ENCODE measurements at places on chromosomes 5 and 9.

GRCh38 chr9:75775166-75775565, 115.3 kb upstream of the PCSK5 start:
- DNase-seq: no peak

GRCh38 chr5:569358-569867, 42.7 kb upstream of the CEP72 start:
- DNase-seq: no peak

GRCh38 chr5:101783241-101784013, 512.7 kb downstream of the SLCO4C1 start:
- no peak for DNase-seq

DNA sequence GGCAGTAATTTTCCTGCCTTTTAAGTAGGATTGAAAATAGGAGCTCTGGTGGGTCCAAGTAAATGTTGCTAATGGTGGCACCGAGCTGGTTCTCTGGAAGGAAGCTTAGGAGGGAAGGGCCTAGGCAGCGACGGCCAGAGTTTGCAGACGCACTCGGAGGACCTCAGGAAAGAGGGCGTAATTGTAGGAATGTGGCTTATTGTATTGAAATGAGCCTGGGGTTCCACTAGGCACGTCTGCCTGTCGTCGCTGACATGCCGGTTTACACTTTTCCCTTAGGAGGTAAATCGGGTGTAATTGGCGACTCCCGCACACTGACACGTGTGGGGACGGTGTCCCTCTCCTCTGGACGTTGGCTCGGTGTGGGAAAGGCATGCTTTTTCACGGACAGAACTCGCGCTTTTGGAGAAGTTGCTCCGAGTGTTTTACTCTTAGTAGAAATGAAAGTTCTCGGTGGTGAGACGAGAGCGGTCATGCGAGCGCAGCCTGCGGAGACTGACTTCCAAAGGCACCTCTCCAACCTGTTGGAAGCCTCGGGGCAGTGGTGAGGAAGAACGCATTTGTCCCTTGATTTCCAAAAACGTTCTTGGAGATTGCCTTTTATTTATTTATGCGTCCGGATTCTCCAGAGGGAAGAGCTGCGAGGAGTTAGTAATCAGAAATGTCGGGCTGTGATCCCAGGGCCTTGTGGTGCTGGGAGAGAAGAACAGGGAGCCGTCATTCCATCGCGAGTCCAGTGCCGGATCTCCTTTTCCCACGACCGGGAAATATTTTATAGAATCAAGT, 1.3 kb downstream of the NR4A3 start:
- DNase-seq: peak; percentile 16

DNA sequence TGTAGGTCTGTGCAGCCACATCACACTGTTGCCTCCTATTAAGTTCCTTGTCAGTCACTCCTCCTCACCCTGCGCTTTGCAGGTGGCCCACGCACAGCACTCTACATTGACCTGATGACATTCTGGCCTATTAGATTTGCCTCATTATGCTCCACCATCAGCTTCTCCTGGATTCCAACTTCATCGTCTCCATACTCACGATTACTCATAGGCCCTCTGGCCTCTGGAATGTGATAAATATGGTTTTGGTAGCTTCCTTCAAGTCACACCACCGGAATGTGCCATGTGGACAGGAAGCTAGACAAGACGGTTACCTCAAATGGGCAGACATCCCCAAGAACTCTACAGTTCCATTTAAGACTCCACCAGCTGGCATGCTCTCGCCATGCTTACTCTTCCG, 158.0 kb upstream of the LHFPL2 start:
- DNase-seq: no peak

DNA sequence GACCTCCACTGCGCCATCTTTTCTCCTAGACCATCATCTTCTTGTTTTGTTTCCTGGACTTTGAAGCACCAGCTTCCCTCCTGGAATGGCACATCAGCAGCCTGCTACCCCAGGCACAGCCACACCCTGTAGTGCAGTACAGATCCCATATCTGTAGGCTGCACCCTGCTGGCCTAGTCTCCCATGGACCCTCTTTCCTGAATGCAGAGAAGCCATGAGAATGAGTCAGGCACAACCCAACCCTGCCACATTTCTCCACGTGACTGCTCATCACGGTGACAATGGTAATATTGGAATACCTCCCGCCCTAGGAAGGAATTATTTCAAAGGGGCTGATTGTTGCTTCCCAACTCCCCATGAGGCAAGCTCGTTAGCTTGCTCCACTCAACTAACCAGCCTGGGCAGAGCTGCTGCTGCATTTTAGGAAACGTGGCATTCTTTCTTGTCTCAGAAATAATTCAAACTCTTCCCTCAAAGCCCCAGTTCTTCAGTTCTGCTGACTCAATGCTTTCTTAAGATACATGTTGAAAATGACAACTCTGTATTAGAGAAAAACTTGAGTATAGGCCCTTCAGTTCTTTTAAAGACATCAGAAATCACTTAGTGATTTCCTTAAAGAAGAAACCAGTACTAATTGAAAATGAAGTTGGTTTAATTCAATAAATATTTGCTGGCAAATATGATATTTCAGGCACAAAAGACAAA, 328.1 kb downstream of the MLLT3 start:
- no peak for DNase-seq

GRCh38 chr5:91269198-91269597, 113.9 kb downstream of the ARRDC3 start:
- DNase-seq: no peak

DNA sequence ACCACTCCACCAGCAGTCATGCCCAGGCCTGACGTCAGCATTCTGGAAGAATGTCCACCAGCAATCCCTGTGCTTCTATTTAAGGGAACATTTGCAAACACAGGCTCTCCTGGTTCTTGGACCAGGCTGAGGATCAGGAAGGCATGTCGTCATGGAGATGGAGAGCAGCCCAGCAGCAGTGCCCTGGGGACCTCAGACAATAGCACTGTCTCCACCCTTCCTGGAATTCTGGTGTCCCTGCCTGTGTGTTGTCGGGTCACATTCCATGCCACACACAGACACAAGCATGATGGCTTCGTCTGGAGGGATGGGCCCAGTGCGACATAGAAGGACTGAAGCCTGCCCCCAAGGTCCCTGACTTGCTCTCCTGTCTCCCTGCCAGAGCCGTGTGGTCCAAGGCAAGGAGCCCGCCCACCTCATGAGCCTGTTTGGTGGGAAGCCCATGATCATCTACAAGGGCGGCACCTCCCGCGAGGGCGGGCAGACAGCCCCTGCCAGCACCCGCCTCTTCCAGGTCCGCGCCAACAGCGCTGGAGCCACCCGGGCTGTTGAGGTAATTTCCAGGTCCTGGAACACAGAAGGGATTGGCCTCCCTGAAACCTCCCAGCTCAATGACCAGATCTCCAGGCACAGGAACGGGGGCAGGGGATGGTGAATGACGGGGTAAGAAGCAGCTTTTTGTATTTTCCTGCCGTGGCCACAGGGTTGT, 43.8 kb downstream of the STOM start:
- peak; percentile 16 for DNase-seq

Measured in pancreas (tissue), 10 donors.